Inflammatory macrophage (primary cell): ENCODE measurements at places on chromosomes 3 and 15.
A peak's percentile ranks its signal among the peaks of the same experiment; 100 is the strongest.

GRCh38 chr3:32597656-32598055 lies 27.0 kb upstream of the DYNC1LI1 start:
- no peak for DNase-seq

DNA sequence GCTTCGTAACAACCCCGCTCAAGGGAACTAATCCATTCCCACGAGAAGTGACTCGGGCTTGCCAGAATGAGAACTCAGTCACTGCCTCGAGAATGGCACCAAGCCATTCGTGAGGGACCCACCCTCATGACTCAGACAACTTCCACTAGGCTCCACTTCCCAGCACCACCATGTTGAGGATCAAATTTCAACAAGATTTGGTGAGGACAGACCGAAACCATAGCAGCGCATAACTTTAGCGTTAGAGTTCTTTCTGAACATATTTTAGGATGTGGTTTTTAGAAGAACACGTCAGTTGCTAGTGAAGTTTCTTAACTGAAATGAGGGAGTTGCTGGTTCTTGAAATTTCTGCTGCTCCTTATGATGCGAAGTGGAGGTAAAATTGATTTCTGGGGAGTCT lies 13.5 kb downstream of the PTPRG start:
- no peak for DNase-seq

DNA sequence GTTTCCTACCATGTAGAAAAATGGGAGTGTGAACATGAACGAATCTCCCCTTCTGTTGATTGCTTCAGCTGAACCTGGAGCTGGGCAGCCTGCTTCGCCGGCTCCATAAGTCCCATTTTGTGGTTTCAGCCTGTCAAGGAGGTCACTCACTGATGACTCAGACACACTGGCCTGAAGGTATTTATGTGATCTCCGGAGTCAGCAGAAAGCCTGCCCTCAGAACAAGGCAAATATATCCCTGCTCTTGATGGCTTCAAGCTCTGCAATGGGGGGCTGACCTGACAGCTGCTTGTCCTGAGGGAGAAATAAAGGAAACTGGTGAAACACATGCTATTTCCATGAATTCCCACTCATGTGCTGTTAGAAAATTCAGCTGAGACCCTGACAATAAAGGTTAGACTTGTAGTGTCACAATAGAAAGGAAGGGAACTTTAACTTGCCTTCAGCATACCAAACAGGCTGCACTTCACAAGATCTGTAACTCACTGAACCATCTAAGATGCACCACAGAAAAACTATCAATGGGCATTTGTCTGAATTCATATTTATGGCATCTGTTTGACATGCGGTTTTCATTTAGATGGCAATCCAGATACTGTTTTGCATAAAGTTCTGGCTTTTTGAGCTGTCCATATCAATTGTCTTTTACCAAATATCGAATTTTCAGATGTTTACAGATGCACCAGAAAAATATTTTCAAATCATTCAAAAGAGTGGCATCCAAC lies 282.0 kb upstream of the VEPH1 start:
- no peak for DNase-seq

- no peak for DNase-seq
Measured at GRCh38 chr3:182755712-182756111, 37.6 kb upstream of the ATP11B start.

DNA sequence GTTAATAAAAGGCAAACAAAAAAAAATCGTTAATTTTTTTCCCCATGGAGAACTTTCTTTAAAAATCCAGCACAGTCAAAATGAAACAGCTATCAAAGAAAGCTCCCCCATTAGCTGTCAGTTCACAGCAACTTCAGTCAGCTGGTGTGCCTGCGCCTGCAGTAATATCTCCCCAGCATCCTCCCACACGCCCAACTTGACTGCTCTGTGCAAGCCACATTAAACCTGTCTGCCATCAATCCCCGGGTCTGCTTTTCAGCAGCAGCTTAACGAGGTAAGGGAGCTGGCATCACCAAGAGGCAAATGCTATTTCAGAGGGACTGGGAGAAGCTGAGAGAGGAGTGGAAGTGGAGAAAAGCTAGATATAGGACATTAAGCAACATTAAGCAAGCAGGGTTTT lies 337.5 kb downstream of the GAP43 start:
- DNase-seq = no peak

DNA sequence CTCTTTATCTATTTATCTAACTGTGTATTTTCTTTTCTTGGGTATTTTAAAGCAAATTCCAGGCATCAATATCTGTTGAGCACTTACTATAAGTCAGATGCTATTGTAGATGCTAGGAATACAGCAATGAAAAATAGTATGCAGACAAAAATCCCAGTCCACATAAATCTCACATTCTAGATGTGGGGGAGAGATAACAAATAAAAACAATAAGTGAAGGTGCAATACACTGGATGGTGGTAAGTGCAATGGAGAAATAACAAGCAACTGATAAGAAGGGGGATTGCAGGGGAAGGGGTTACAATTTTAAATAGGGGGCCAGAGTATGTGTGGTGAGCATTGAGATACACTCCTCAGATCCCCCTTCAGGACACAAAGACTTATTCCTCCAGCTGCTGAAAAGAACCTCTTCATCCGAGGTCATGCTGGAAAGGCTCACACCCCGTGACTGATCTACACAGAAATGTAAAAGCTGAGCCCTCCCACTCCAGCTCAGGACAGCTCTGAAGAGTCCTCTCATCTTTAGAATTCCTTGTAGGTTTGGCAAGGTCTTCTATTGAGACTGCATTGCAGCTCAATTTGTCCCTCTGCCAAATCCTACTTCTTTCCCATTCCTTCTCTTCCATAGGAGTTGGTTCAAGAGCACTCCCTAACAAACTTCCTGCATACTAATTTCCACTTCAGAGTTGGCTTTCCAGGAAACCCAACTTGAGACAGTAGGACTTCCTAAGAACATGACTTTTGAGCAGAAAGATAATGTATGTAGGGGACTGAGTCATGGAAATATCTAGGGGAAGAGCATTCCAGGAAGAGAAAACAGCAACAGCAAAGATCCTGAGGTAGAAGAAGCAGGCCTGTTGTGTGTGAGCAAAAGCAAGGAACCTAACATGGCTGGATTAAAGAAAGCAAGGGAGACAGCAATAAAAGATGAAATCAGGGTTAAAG lies 8.1 kb upstream of the SCG3 start:
- DNase-seq = no peak

DNA sequence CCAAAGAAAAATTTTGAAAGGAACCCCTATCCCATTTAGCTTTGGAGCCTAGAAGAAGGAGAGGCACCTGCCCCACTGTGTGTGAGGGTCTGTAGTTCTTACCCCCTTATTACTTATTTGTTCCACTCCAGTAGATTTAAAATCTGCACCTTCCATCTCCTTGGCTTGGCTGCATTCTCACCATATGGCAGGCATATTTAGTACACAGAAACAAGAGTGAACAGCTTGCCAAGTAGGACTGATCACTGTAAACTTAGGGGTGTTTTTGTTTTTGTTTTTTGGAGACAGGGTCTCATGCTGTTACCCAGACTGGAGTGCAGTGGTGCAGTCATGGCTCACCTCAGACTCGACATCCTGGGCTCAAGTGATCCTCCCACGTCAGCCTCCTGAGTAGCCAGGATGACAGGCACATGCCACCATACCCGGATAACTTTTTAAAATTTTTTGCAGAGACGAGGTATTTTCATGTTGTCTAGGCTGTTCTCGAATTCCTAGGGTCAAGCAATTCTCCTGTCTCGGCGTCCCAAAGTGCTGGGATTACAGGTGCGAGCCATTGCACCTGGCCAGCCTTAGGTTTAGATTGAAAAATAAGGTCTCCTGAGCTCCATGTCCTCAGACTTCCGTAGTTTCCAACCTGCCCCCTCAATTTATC lies 14.1 kb upstream of the ANXA2 start:
- no peak for DNase-seq

DNA sequence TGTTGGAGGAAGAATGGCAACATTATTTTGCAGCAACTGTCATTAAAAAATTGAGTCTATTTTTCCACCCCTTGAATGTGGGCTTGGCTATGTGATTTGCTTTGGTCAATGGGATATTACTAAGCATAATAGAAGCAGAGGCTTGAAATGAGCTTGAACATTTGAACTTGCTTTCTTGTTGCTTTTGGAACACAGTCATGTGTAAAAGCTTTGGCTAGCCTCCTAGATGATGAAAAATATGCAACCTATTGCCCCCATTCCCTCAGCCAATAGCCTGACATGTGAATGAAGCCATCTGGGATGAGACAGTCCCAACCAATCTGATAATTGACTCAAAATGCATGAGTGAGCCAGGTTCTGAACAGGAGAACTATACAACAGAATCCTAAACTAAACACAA lies 78.4 kb downstream of the PLSCR2 start:
- DNase-seq = no peak

DNA sequence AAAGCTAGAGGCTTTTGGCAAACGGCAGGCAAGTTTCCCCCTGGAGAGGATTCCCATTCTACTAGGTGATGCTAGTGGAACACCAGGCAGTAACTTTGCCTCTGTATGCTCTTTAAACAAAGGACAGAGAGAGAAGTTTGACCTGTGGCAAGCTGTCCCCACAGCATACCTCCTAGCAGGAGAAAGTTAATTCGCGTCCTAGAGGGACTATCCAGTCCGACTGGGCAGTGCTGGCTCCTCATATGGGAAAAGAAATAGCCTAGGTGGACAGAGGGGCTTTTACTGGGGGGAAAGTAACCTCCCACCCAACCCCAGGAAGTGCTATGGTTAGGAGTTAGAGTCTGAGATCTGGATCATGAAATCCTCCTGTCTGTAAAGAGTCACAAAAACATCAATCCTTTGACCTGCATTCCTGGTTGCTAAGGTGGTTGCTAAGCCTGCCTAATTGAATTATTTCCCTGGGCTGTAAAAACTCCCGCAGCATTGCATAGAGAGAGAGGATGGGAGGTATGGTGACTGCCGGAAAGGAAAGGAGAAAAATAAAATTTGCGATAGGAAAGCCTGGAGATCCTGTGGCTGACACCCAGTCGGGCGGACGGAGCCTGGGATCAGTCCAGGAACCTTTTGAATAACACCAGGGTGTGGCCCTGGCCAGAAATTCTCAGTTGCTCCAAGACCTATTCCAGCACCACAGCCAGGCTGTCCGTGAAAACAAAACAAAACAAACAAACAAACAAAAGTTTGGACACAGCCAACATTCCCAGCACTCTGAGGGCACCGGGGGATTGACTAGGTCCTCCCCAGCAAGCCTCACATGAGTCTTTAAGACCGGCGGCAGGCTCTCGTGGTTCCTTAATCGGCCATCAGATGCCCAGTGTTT lies 67.7 kb upstream of the ATP11B start:
- DNase-seq = no peak

- DNase-seq = no peak
Measured at GRCh38 chr15:87219650-87220615, 1036.6 kb downstream of the NTRK3 start.

GRCh38 chr3:126197854-126198584 lies 17.6 kb upstream of the ALDH1L1 start:
- DNase-seq = peak; percentile 35

DNA sequence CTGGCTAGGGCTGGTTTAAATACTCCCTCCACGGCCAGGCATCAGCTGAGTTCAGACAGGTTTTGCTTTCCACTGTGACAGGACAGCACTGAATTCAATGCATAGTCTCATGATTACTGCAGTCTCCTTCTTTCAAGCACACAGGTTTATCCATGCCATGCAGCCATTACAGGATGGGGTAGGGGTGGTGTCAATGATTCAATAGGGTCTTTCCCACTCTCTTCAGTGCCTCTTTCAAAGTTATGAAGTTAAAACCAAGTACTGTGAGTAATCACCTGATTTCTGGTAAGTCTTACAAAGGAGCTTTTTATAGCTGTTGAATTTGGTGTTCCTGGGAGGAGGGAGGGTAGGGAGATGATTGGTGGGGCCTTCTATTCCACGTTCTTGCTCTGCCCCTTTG lies 47.2 kb downstream of the TMEM212 start:
- no peak for DNase-seq

DNA sequence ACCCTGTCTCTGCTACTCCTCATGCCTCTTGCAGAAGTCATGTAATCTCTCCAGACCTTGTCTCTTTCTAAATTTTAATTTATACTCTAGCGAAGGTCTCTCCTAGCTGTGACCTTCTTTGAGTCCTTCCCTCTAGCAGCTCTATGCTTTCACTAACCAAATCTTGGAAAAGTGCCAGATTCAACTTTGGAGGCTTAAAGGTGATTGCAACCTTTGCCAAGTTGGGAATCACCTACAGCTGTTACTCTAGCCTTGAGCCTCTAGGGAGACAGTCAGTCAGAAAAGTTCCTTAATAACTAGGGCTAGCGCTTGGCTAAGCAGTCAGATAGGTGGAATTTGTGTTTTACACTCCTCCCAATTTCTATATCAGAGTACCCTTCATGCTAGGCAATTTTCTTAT lies 46.1 kb upstream of the ABI3BP start:
- no peak for DNase-seq

DNA sequence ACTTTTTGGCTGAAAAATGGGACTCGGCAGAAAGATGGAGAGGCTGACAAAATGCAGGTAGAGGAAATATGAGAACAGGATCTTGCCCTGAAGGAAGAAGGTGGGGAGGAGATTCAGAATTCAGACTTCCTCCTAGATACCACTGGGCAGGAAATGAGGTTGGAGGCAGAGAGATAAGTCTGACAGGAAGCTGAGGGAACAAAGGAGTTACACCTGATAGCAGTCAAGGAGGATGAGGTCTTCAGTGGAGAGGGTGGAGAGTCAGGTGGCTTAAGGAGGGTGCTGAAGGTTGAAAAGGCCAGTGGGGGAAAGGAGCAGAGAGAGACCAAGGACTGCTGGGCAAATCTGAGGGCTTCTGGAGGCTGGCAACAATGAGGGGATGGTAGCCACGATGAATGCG lies 56.8 kb downstream of the CCR4 start:
- no peak for DNase-seq

DNA sequence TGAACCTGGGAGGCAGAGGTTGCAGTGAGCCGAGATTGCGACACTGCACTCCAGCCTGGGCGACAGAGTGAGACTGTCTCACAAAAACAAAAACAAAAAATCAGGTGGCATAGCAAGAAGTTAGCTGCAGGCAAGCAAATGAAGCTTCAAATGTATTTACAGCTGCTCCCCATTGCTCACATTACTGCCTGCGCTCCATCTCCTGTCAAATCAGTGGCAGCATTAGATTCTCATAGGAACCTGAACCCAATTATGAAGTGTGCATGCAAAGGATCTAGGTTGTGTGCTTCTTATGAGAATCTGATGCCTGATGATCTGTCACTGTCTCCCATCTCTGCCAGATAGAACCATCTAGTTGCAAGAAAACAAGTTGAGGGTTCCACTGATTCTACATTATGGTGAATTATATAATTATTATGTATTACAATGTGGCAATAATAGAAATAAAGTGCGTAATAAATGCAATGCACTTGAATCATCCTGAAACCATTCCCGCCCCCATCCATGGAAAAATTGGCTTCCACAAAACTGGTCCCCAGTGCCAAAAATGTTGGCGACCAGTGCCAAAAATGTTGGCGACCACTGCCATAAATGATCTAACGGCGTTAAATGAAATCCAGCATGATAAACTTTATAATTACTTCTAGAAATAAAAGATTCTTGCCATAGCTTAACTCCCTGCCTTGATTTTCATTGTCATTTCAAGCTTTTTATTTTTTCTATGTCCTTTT lies 616.7 kb upstream of the NAALADL2 start:
- DNase-seq = no peak

GRCh38 chr3:31196881-31197364 lies 302.5 kb upstream of the GADL1 start:
- no peak for DNase-seq
